ENCODE measurements at places on chromosomes 6 and 20.
A peak's percentile ranks its signal among the peaks of the same experiment; 100 is the strongest.

GRCh38 chr20:15446373-15446772 is 1109.0 kb upstream of the FLRT3 start:
- no peak for DNase-seq

DNA sequence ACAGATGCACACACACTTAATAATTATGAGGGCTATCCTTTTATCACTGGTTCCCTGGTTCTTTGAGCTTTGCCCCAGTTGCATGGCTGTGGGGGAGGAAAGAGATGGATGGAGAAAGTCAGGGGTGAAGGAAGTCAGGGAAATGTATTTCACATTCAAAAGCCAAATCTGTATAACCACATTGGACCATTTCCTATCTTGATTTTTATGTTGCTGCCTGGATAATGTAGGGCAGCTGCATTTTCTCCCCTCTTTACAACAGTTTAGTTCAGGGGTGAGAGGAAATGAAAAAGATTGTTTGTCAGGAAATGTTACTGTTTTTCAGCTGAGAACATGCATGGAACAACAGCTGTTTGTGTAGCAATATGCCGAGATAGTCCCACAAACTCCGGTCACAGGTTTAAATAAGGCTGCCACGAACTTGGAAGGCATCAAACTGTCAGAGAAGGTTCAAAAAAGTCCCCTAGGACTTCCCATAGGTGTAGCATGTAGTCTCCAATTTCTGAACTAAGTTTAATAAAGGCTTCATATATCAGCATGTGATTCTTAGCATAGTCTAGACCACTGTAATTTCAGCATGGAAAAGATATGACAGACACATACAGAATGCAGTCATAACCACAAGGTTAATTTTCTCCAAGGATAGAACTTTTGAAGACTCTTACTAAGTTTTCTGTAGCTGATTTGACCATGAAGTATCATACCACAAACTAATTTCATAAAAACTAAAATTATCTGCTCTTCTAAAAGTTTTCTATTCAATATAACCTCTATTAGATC is 82.1 kb upstream of the COL21A1 start:
- no peak for DNase-seq

DNA sequence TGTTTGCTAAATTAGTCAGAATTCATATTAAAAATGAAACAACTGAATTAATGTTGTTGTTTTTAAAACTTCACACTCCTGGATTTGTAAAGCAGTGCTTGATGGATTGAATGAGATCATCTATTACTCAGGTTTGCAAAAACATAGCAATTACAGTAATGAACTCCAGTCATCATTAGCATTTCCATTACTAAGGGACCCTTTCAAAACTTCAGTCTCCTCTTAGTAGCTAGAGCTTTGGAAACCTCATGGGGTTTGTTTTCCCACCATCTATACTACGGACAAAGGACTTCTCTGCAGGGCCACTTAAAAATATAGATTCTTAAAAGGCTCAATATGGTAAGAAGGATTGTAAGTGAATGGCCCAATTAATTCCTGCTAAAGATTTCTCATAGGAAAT is 209.9 kb upstream of the PRND start:
- DNase-seq, result no peak

DNA sequence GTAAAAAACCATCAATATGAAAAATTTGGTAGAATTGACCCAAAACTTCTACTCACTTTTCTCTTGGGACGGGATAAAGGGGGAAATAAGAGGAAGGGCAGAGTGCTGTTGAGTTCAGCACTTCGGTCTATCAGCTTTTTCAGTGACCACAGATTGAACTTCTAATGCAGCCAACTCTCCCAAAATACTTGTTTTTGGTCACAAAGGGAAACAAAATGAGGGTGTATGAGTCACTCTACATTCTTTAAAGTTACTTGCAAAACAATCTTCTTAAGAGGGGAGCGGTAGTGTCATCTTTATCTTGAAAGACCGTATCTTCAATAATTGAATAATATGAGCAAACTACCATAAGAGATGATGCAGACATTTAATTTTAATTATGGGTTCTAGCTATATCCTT is 661.3 kb downstream of the CD109 start:
- DNase-seq, result no peak

GRCh38 chr6:69848552-69848951 is 17.8 kb upstream of the COL19A1 start:
- DNase-seq, result no peak

- no peak for DNase-seq
These were observed 23.8 kb downstream of the MANEA start for GRCh38 chr6:95601133-95601532.

DNA sequence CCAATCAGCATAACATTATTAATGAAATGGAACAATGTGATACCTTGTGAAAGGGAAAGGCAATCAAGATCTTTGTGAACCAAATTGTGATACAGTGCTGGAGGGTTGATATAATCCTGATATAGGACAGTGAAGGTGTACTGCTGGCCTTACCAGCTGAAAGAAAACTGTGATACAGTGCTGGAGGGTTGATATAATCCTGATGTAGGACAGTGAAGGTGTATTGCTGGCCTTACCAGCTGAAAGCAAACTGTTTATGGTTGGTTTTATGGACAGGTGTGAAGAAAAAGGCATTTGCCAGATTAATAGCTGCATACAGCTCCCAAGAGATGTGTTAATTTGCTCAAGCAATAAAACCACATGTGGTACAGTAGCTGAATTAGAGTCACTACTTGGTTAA is 73.9 kb downstream of the MRAP2 start:
- DNase-seq, result no peak

DNA sequence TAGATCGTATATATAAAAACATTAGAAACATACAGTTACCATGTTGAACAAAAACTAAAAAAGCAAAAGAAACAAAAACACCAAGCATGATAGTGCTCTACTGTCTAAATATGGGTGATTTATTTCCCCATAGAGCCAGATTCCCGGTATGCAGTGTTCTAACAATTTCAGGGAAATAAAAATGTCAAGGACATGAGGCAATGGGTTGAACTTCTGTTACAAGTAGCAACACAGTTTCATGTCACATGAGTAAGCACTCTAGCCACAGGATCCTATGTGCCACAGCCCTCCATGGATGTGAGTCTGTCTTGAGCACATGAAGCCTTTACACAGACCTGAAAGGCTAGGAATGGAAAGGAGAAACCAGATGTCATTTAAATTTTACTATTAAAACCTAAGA is 96.0 kb downstream of the MAP3K5 start:
- no peak for DNase-seq

DNA sequence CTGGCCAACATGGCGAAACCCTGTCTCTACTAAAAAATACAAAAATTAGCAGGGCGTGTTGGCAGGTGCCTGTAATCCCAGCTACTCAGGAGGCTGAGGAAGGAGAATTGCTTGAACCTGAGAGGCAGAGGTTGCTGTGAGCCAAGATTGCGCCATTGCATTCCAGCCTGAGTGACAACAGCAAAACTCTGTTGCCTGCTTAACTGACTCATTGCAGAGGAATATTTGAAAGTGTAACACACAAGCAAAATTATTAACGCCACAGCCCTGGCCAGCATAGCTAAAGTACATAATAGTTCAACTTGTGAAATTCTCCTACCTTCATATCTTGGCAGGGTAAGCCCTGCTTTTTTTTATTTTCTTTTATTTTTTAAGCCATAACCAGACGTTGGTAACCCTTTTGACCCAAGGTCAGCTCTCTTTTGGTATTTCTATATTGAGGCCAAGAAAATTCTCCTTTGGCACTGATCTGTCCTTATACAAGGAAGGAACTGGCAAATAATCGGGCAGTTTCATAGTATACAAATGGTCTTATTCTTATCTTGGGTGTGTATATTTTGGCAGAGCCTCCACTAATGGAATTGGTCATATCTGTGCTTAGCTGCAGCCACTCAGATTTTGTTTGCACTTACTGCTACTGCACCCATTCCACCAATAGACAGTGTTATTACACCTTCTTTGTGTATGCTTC is 4.0 kb upstream of the ADGRF5 start:
- no peak for DNase-seq

- peak; percentile 76 for DNase-seq
These were observed 23.0 kb downstream of the ZBP1 start for GRCh38 chr20:57596998-57597939.

DNA sequence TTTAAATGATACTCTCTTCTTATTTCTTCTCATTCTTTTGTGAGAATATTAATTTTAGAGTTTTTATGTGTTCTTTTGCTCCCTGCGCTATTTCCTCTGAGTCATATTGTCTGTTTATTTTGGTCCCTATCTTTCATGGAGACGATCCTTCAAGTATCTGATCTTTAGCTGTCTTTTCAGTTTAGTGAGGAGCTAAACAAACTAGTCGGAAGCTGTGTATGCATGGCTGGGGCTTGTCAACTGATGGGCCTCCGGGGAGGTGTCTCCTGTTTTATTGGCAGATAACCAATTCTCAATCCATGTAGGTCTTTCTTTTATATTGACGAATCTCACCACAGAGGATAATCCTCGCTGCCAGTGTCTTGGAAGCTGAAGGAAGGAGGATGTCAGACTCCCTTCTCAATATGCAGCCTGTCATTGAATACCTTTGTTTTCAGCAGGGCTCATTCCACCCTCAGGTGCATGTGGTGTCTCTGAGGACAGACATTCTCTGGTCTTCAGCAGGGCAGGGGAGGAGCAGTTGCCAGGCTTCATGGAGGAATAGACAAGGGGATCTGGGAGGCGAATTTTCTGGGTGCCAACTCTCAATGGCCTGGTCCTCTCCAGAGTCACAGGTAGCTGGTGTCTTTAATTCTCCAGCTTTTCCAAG is 64.9 kb downstream of the RNF182 start:
- no peak for DNase-seq

GRCh38 chr6:149261364-149262040 is 56.0 kb upstream of the TAB2 start:
- no peak for DNase-seq

- no peak for DNase-seq
These were observed 307.1 kb upstream of the PLN start for GRCh38 chr6:118240878-118241528.

Measured in NCI-H1930 (cell line).